ENCODE measurements at places on chromosomes 11 and 22.

DNA sequence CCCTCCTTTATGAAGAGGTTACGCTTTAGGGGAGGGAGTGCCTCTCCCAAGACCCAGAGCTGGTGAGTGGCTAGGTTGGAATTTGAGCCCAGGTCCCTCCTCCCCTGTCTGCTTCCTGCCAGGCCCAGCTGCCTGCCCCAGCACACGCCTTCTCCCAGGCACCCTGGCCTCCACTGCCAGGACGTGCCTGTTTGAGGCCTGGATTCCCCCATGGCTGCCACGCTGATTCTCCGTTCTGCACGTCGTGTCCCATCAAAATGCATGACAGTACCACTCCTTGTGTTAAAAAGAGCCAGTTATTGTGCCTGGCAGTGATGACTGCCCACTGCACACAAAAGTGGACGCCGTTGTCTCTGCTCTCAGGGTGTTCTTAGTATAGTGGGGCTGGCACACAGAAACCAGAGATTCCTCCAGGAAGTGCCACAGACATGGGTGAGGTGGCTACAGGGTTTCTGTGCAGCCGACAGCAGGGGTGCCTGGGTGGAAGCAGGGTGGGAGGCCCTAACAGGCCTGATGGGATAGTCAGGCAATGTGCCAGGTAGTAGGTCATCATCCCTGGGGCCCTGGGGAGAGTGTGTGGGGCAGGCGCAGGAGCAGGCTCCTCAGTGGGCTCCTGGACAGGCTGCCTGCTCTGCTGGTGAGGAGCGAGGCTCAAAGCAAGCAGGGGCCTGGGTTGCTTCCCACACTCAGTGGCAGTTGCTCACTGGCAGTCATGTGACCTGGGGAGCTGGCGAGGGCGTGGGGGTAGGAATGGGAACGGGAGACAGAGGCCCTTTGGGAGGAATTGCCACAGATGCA, 24.2 kb downstream of the MED15 start:
- no peak for DNase-seq

- no peak for DNase-seq
Observed at GRCh38 chr11:102266099-102266498, 51.2 kb upstream of the BIRC3 start.

- DNase-seq: no peak
Observed at GRCh38 chr11:2898366-2899079, 12.9 kb upstream of the CDKN1C start.

GRCh38 chr11:133559382-133559781, 27.1 kb upstream of the OPCML start:
- no peak for DNase-seq

DNA sequence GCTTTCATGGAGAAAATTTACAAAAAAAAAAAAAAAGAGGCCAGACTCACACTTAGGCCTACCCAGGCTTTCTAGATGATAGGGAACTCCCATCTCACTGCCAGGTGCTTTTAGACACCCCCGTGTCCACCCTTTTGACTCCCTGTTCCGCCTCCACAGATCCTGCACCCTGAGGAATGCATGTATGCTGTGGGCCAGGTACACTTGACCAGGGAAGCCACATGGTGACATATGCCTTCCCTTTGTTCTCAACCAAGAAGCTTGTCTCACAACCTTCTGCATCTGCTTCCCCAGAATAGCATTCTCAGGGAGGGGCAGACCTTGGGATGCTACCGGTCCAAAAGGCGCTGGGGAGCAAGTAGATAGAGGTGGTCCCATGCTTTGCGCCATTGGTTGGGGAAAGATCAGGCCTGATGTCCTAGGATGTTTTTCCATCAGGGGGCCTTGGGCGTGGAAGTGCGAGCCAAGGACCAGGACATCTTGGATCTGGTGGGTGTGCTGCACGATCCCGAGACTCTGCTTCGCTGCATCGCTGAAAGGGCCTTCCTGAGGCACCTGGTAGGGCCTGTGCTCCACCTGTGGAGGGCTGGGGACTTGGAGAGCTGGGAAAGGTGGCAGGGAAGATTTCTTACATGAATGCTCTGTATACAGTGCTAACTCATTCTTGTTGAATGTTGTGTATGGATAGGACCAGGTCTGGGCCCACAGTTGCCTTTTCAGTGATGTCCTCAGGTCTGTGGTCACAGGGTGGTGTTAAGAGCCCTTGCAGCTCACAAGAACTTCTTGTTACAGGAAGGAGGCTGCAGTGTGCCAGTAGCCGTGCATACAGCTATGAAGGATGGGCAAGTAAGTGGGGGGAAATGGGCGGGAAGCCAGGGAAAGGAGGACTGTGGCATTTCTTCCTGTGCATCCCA, 7.5 kb downstream of the HMBS start:
- no peak for DNase-seq

- DNase-seq: no peak
Observed at GRCh38 chr11:79094616-79095015, 346.2 kb downstream of the TENM4 start.

GRCh38 chr11:62605467-62605866, 3.8 kb upstream of the MTA2 start:
- DNase-seq: no peak
